ENCODE measurements at places on chromosomes 5 and 9. TPM values are rescaled to one million over a fixed set of nuclear protein-coding genes. Genes with fewer than 3 reads are reported as not detected.

EGFLAM gene
- 38.6 TPM for polyA plus RNA-seq

TOMM5 gene
- 71.5 TPM for polyA plus RNA-seq

KCNT1 gene
- polyA plus RNA-seq, result 8.7 TPM

SPATA31D4 gene
- not detected for polyA plus RNA-seq

TMEFF1 gene
- polyA plus RNA-seq, result 2.0 TPM

FOXI1 gene
- not detected for polyA plus RNA-seq

PPP1R26 gene
- 10.5 TPM for polyA plus RNA-seq

ASPN gene
- 372 TPM for polyA plus RNA-seq

DRD1 gene
- not detected for polyA plus RNA-seq

CCDC187 gene
- 0.03 TPM for polyA plus RNA-seq

DIMT1 gene
- 20.0 TPM for polyA plus RNA-seq

STPG3 gene
- polyA plus RNA-seq, result 0.62 TPM

F12 gene
- polyA plus RNA-seq, result not detected

BARX1 gene
- polyA plus RNA-seq, result not detected

GFPT2 gene
- 10.3 TPM for polyA plus RNA-seq

TSSK1B gene
- 0.09 TPM for polyA plus RNA-seq

ESM1 gene
- polyA plus RNA-seq, result 2.3 TPM

CARTPT gene
- polyA plus RNA-seq, result not detected

LCN2 gene
- 0.98 TPM for polyA plus RNA-seq

FAM151B gene
- polyA plus RNA-seq, result 4.3 TPM

BAAT gene
- polyA plus RNA-seq, result 0.52 TPM

HK3 gene
- polyA plus RNA-seq, result 1.6 TPM

VAV2 gene
- polyA plus RNA-seq, result 14.2 TPM

PCDHGB6 gene
- 3.7 TPM for polyA plus RNA-seq

EPB41L4B gene
- polyA plus RNA-seq, result 7.6 TPM

DNM1 gene
- polyA plus RNA-seq, result 54.0 TPM

FGF10 gene
- 3.4 TPM for polyA plus RNA-seq

ZDHHC12 gene
- polyA plus RNA-seq, result 6.9 TPM

CLTA gene
- polyA plus RNA-seq, result 129 TPM

CDKN2B-AS1 gene
- not detected for polyA plus RNA-seq

GPSM1 gene
- polyA plus RNA-seq, result 28.3 TPM

ITK gene
- 0.24 TPM for polyA plus RNA-seq

RARS1 gene
- polyA plus RNA-seq, result 65.6 TPM

PCDHA11 gene
- 0.26 TPM for polyA plus RNA-seq

FOXD4 gene
- polyA plus RNA-seq, result 1.2 TPM

OLFM1 gene
- 3.8 TPM for polyA plus RNA-seq

All from muscle of back (tissue), 13 donors.